Omental fat pad (tissue), 4 donors: ENCODE measurements at places on chromosomes 4 and X. TPM values are rescaled to one million over a fixed set of nuclear protein-coding genes. Genes with fewer than 3 reads are reported as not detected.

The NSG1 gene
- 2.6 TPM for total RNA-seq

The BEX5 gene
- not detected for total RNA-seq

The LIMCH1 gene
- 112 TPM for total RNA-seq

The ZFP42 gene
- total RNA-seq, result not detected

The NR0B1 gene
- total RNA-seq, result not detected

The CXCL13 gene
- total RNA-seq, result not detected

The KLB gene
- 70.9 TPM for total RNA-seq

The MTTP gene
- total RNA-seq, result not detected

The VEGFD gene
- 4.5 TPM for total RNA-seq

The CENPVL2 gene
- total RNA-seq, result not detected

The SPANXN4 gene
- total RNA-seq, result not detected

The RTL3 gene
- total RNA-seq, result 0.56 TPM

The PAK3 gene
- total RNA-seq, result 0.72 TPM

The SERTM2 gene
- not detected for total RNA-seq

The NAT8L gene
- 12.4 TPM for total RNA-seq

The GIMD1 gene
- total RNA-seq, result not detected

The CT45A1 gene
- total RNA-seq, result not detected

The CACNA1F gene
- 0.32 TPM for total RNA-seq

The ARSJ gene
- 9.7 TPM for total RNA-seq

The RHOXF2B gene
- total RNA-seq, result not detected

The PDZD4 gene
- 1.9 TPM for total RNA-seq

The TLR10 gene
- total RNA-seq, result 0.46 TPM

The FAM114A1 gene
- 59.8 TPM for total RNA-seq

The HHIP gene
- total RNA-seq, result 1.6 TPM

The BANK1 gene
- 3.2 TPM for total RNA-seq

The ERCC6L gene
- 0.12 TPM for total RNA-seq

The ZBTB49 gene
- total RNA-seq, result 7.7 TPM

The RNF175 gene
- not detected for total RNA-seq

The ENPEP gene
- total RNA-seq, result 30.3 TPM

The HUWE1 gene
- total RNA-seq, result 137 TPM

The OPRPN gene
- not detected for total RNA-seq

The TMPRSS11B gene
- total RNA-seq, result not detected

The FRG2 gene
- not detected for total RNA-seq

The FGF13 gene
- total RNA-seq, result 7.9 TPM

The GLUD2 gene
- total RNA-seq, result 6.7 TPM

The GABRG1 gene
- not detected for total RNA-seq

The MAGEC2 gene
- not detected for total RNA-seq

The KIT gene
- 9.8 TPM for total RNA-seq

The TCEAL6 gene
- not detected for total RNA-seq

The GSPT2 gene
- 4.6 TPM for total RNA-seq

The ADGRG2 gene
- 13.1 TPM for total RNA-seq

The LRIT3 gene
- total RNA-seq, result 0.19 TPM

The ZIC3 gene
- total RNA-seq, result not detected

The LUZP4 gene
- not detected for total RNA-seq

The SMIM31 gene
- total RNA-seq, result not detected

The TMSB15A gene
- not detected for total RNA-seq

The OPN1MW gene
- total RNA-seq, result not detected

The NHS gene
- 4.0 TPM for total RNA-seq
